ENCODE measurements at places on chromosomes 16 and 17.

GRCh38 chr17:28110184-28110583 is 67.7 kb downstream of the NLK start:
- no peak for DNase-seq

GRCh38 chr17:31453896-31454295 is 62.4 kb downstream of the RAB11FIP4 start:
- DNase-seq, result no peak

GRCh38 chr16:57711-58110 is 4.1 kb downstream of the SNRNP25 start:
- no peak for DNase-seq

DNA sequence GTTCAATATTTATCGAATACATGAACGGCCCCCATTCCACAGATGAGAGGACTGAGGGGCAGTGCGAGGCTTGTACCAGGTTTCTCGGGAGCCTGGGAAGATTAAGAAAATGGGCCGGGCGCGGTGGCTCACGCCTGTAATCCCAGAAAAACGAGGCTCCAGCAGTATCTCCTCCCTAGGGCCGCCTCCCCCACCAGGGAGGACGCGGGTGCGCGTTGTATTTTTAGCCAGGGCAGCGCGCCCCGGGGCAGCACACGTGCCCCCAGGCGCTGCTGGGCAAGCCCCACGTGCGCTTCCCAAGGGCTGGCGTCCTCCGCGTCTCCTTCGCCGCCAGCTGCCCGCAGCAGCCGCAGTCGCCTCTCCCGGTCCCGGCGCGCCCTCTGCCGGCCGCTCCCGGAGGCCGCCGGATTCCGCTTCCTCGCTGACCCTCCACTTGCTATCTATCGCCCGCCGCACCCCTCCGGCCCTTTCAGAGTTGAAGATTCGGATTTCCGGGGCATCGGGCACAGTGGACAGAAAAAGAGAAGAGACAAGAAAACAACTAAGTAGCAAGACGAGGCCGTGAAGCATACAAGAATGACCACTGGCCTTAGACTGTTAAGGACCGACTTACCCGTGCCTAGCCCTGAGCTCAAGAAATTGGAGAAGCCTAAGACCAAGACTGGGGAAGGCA is 1.9 kb upstream of the YBX2 start:
- DNase-seq, result peak; percentile 47
